ENCODE measurements at places on chromosomes 5 and 9. TPM values are rescaled to one million over a fixed set of nuclear protein-coding genes. Genes with fewer than 3 reads are reported as not detected.

GRCh38 chr5:155767470-155767869 lies 559.5 kb upstream of the SGCD start:
- H3K27me3 ChIP-seq = no peaks in the 10 kb centered on the region
- no peaks in the 10 kb centered on the region for H3K4me1 ChIP-seq
- H3K4me3 ChIP-seq = no peak overlapping the region
- DNase-seq = no peak

GRCh38 chr5:156888520-156888919 lies 38.4 kb downstream of the PPP1R2B start:
- no peaks in the 10 kb centered on the region for H3K4me1 ChIP-seq
- no peak overlapping the region for H3K27ac ChIP-seq
- H3K27me3 ChIP-seq = no peaks in the 10 kb centered on the region
- DNase-seq = no peak

- no peaks in the 10 kb centered on the region for H3K4me1 ChIP-seq
- H3K36me3 ChIP-seq = no peaks in the 10 kb centered on the region
- no peak overlapping the region for H3K4me3 ChIP-seq
- H3K27me3 ChIP-seq = no peaks in the 10 kb centered on the region
Observed at GRCh38 chr9:99363509-99363908, 141.4 kb downstream of the SEC61B start.

- H3K36me3 ChIP-seq = no peaks in the 10 kb centered on the region
- DNase-seq = no peak
Observed at GRCh38 chr5:149674686-149675085, 55.4 kb upstream of the PPARGC1B start.

DNA sequence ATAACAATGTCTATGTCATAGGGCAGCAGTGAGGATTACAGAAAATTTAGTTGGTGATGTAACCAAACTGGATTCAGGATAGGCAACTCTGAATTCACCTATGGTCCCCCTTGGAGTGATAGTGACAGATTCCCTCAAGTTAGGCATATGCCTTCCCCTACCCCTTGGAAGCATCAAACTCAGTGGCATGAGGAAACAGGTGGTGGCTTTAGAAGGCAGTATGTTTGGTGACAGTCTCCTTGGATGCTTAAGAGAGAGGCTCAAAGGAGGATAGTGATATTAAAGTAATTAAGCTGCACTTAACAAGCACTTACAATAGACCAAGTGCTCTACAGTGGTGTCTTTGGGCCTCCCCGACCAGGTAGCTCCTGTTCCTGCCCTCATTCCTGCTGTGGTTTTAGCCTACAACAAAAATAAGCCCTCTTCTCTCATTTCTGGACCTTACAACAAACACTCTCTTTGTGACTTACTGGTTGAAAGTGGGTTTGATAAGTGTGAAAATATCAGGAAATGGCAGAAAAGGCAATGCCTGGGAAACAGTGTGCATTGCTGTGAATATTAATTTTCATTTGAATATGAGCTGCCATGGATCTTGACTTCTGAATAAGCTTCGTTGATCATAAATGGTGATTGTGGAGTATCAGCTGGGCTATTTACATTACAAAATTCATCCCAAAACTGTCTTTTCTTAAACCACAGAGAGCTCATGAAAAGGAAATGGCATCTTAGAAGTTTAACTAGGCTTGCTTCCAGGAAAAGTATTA lies 29.2 kb downstream of the NR4A3 start:
- no peak overlapping the region for H3K27ac ChIP-seq
- H3K4me1 ChIP-seq = no peaks in the 10 kb centered on the region

- no peak overlapping the region for H3K4me3 ChIP-seq
- H3K27ac ChIP-seq = no peak overlapping the region
- H3K4me1 ChIP-seq = no peaks in the 10 kb centered on the region
- no peaks in the 10 kb centered on the region for H3K36me3 ChIP-seq
Observed at GRCh38 chr9:132237481-132237880, 75.6 kb downstream of the NTNG2 start.

- no peaks in the 10 kb centered on the region for H3K4me1 ChIP-seq
- H3K36me3 ChIP-seq = no peaks in the 10 kb centered on the region
- no peaks in the 10 kb centered on the region for H3K27me3 ChIP-seq
- H3K4me3 ChIP-seq = no peak overlapping the region
Observed at GRCh38 chr9:36815023-36815422, 219.0 kb downstream of the PAX5 start.

Gene CKMT2
- 1.8 TPM for total RNA-seq

Measured in right lobe of liver (tissue), 6 donors.